ENCODE measurements at places on chromosomes 12 and 14.

DNA sequence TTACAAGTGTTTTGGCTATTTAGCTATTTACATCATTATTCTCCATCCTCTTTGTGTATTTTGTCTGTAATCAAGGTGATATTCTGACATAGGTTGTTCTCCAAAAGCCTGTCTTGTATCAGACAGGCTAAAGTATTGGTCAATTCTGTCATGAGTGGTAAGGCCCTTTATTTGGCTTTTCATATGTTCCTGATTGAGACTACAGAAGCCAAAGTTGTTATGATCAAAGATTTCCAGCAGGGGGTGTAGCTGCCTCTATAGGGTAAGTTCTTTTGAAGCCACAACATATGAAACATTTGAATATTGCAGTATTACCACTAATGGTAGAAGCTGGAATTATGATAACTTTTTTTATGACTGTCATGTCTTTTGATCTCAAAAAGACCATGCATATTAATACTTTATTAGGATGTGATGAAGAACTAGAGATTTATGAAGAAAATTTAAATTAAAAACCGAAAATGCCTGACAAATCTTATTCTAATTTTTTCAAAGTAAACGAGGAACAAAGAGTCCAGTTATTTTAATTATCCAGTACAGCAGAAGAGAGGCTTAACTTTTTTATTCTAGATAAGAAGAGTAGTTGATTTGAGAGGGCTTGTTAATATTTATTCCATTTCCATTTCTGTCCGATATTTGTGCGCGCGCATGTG lies 3.4 kb upstream of the ARHGAP5 start:
- DNase-seq: peak; percentile 30

- DNase-seq: no peak
Observed at GRCh38 chr12:116922194-116922897, 11.6 kb downstream of the FBXW8 start.

DNA sequence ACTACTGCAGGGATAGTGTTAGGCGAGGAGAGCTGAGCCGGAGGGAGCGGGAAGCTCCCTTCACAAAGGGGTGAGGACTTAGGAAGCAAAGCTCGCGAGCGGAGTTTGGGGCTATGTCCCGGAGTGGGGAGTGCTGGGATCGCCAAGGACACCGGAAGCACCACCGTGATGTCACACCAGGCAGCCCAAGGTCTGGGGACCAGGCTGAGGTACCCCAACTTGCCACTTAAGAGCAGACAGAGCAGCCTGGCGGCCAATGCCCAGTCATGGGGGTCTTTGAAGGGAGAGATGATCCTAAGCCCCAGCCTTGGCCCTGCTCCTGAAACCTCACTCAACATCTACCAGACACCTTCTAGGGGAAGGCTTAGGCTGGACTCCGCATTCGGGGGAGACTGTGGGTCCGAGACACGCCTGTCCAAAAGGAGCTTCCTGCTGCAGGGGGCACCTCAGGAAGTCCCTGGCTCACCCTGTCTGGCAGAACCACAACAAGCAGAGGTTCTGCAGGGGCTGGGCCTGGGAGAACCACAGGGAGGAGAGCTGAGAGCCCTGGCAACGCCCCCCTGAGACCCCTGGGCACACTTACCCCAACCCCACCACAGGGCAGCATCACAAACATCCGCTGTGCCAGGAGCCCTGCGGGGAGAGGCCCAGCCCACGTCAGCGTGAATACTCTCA lies 17.8 kb downstream of the SLC48A1 start:
- DNase-seq: no peak

- DNase-seq: no peak
Observed at GRCh38 chr12:116106870-116107269, 170.6 kb downstream of the MED13L start.

- no peak for DNase-seq
Observed at GRCh38 chr12:125882141-125882540, 816.9 kb downstream of the AACS start.

DNA sequence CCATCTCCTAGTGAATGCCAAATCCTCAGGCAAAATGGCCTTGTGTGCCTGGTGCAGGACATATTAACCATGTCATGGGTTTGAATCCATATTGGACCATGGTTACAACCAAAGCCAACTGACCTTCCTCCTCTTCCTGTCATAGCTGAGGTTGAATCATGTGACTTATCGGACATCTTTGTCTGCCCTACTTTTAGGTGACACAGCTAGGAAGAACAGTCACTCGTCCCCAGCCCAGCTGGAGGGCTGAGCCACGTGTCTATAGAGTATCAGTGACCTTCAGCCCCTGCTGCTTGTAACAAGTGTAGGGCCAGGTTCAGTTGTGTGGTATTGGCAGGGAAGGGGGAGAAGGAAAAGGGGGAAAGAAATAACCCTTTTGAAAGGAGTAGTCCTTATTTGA lies 225.2 kb downstream of the KTN1 start:
- peak; percentile 33 for DNase-seq

DNA sequence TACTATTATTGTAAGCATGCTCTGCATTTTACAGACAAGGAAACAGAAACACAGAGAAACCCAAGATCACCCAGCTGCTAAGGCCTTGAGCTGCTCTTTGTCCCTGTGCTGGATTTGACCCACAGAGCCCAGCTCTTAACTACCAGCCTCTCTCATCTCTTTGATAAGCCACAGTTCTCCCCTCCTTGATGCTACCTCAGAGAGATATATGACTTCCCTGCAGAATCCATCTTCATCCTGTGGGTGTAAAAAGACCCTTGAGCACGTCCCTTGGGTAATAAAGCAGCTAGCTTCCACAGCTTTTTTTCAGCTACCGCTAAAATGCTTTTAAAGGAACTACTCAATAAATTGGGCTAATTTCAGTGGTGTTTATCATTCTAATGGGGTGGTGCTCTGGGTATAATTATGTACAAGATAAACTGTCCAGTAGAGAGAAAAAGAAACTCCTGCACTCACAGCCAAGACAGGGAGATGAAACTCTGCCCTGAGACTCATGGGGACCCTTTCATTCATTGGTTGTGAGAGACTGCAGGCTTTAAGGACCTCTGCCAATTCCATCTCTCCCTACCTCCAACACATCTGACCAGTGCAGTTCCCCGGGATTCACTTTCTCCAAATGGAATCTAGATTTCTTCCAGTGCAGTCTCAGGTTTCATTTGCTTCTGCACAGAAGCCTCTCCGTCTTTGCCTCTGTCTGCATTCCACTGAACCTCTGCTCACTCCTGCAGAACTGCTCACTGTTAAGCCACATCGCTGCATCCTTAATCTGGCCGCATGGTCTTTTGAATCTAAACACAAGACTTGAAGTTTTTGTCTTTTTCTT lies 24.7 kb upstream of the NTF3 start:
- DNase-seq: no peak

DNA sequence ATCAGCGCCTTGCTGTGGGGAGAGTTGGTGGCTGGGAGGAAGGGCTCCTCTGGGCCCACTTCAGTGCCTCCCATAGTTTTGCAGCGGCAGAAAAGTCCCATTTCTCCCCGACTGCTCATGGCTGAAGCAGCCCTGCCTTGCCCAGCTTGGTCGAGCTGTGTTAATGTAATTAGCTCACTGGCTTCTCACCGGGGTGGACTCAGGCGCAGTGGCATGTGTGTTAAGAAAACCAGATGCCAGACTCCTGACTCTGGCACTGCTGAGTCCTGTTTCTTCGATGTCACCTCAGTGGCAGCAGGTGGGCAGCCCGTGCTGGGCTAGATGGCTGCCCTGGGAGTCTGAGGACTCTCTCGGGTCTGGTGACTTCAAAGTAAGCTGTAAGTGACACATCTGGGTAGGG lies 47.4 kb downstream of the CHST11 start:
- DNase-seq: no peak

DNA sequence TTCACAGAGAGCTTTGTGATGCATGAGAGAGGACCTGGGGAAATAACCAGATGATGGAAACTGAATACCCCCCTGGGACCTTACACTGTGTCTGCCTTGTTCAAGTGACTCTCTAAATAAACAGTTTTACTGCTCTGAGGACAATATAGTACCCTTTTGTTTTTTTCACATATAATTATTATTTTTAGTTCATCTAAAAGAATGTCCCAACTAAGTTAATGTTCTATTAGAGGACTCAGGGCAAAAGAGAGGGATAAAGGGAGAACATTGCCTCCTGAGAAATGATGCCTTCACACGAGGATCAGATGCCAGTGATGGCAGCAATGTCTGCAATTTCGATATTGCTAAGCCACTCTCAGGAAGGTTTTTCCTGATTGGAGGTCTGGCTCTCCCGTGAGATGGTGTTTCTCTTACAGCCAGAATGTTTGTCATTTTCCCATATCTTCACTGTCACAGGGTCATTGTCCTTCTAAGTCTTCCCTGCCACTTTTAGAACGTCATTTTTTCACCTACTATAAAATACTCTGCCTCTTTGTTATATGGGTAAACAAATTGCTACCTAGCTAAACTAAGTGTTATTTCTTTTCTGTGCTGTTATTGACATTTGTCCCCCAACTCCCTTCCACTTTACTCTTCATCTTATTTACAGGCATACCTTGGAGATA lies 201.6 kb downstream of the RAD51B start:
- DNase-seq: no peak

- peak; percentile 39 for DNase-seq
Observed at GRCh38 chr12:103571286-103571685, 15.8 kb upstream of the STAB2 start.

GRCh38 chr14:23773981-23774380 lies 137.8 kb downstream of the DHRS2 start:
- no peak for DNase-seq

- DNase-seq: no peak
Observed at GRCh38 chr14:62189698-62190097, 427.5 kb downstream of the SNAPC1 start.

GRCh38 chr14:64082837-64083236 lies 211.3 kb downstream of the ESR2 start:
- no peak for DNase-seq
